Stimulated activated CD8-positive, alpha-beta memory T cell treated with anti-CD3 and anti-CD28 coated beads, Interleukin-4, amount 100 ng/mL, for 4 hours (primary cell): ENCODE measurements at places on chromosomes 2 and 18.

GRCh38 chr2:210562091-210562490 is 5.7 kb downstream of the CPS1 start:
- DNase-seq = no peak

DNA sequence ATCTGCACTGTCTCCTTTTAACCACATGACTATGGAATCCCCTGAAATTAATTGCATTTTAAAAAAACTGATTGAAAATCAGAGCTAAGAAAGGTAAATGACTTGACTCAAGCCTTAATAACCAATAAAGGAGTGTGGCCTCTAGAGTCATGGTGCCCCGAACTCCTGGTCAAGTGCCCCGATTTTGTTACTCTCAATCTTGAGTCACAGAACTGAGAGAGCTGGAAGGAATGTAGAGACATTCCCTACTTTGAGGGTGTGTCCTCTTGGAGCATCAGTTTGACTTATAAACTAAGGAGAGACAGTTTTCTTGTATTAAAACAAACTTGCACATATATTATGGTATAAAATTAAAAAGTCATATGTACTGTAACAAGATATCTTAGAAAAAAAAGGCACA is 2.4 kb downstream of the WDR43 start:
- no peak for DNase-seq

- no peak for DNase-seq
Observed at GRCh38 chr2:217371781-217372213, 511.9 kb upstream of the TNP1 start.

DNA sequence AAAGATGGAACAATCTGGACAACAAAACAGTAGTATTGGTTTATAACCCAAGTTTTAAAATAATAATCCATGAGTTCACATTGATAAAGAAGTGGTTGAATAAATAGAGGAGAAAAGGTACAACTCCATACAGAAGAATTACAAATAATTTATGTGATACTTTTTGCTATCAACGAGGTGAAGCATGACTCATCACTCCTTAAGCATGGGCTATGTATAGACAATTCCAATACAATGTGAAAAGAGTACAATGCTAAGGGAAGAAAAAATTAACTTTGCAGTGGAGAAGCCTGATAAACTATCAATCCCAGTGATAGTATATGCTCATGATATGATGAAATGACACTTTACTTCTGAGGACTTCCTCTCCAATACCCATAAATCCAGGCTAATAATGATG is 312.9 kb downstream of the GULP1 start:
- no peak for DNase-seq

DNA sequence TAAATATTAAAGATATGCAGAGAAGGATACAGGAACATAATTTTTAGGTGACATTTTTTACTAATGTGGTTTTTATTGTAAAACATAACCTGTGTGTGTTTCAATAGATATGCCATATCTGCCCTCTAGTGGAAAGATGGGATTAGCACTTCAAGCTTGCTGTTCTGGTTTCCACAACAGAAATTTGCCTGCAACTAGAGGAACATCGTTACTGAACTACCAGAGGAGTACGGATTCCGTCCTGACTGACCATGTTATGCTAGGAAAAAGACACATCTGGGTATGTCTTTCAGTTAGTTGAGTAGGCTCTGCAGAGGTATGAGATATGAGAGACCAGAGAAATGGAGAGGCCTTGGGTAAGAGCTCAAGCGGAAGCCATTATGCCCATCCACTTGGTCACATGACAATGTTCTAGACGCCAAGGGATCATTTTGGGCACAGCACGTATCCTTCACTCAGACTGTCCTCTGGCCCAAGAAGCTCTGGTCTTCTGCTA is 104.9 kb downstream of the MBD2 start:
- DNase-seq = no peak
